ENCODE measurements at places on chromosomes 5 and 9. TPM values are rescaled to one million over a fixed set of nuclear protein-coding genes. Genes with fewer than 3 reads are reported as not detected.

GRCh38 chr9:749716-750115 is 91.8 kb upstream of the DMRT1 start:
- no peak for DNase-seq

DNA sequence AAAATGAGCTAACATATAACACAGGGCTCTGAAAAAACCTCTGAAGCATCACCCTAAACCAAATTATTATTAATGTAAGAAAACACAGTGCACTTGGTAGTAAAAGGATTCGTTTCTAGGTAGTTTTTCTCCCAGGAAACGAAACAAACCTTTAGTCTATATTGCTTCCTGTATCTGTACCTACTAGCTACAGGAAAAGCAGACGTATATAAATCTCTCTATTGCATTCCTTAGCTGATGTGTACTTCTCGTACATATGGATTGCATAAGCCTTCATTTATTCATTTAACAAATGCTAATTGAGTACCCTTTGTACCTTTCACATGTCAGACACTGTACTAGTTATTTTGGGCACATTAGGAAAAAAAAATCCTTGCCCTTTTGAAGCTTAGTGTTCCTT is 85.0 kb upstream of the RASA1 start:
- DNase-seq = no peak

DNA sequence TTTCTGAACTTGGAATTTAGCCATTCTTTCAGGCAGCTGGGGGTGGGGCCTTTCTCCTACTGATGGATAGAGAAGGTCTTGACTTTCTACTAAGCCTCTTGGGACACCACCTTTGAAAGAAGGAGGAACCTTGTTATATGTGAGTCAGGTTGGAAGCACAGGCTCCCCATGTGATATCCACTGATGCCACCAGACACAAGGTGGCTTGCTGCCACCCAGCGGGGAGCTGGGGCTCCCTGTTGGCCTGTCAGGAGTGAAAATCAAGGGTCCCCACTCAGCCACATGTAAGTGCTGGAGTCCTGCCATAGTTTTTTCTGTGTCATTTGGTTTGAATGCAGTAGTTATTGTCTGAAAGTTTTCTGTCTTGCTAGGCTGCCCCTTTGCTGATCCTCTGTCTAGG is 252.4 kb upstream of the NFIL3 start:
- no peak for DNase-seq

DNA sequence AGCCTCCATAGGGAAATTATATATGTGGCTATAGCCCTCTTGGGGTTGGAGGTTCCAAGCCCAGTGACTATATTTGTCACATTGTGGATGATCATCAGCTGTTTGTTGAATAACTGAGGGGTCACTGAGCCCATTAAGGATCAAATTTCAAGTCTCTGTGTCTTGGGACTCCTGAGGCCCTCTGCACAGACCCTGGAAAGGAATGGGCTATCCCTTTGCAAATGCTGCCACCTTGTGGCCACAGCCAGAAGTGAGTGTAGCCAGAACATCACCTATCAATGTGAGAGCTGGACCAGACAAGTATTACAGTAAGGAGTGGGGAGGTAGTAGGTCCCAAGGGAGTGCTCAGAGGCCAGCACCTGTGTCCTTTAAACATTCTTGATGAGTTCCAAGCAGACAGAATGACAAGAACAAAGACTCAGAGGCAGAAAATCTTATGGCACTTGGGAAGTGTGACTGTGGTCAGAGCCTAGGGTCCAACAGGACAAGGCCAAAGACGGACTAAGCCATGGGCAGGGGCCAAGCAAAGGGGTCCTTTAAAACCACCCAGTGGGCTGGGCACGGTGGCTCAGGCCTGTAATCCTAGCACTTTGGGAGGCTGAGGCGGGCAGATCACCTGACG is 8.2 kb downstream of the RPP25L start:
- DNase-seq = peak; percentile 65

- no peak for DNase-seq
Measured at GRCh38 chr5:83925321-83925954, 204.8 kb upstream of the HAPLN1 start.

- DNase-seq = no peak
Measured at GRCh38 chr5:98568336-98568735, 205.1 kb upstream of the RGMB start.

GRCh38 chr9:92349771-92350739 is 24.3 kb downstream of the CENPP start:
- DNase-seq = no peak

DNA sequence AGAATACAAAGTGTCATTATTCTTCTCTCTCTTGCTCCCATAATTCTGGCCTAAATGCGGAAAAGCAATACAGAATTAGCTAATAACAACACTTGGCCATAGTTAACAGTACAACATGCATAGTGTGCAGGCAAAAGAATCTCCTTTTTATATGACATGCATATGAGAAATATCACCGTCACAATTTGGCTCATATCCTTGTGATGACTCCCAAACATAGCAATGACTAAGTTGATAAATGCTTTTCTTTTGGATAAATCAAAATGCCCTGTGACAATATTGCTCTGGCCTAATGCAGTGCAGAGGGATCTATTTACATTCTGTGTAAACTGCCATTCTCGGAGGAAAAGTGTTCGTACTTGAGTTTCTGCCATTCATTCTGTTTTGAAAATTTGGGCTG is 121.9 kb upstream of the GHR start:
- DNase-seq = no peak

- DNase-seq = no peak
Measured at GRCh38 chr5:72305194-72306142, 14.6 kb downstream of the MRPS27 start.

FSD1L gene
- 9.4 TPM for polyA plus RNA-seq

LRRC19 gene
- polyA plus RNA-seq = 17.0 TPM

DND1 gene
- polyA plus RNA-seq = not detected

All from left renal cortex interstitium (tissue), 4 donors.